GM12864 (cell line): ENCODE measurements at places on chromosomes 7 and 10.

DNA sequence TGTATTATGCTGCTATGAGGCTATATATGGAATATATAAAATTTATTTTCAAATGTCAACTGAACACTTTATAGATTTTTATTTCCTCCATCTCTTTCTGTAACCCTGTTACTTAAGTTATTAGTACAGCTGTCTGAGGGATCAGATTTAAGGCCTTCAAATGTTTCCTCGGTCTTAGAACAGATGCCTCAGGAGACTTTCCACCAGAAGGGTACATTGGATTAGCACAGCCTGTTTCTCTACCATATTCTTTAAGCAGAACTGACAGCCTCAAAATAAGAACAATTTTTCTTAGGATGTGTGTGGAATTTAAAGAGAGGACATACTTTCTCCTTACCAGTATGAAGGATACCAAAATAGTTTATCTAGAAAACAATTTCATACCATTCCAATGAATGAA is 53.0 kb upstream of the HGF start:
- no peak for DNase-seq

DNA sequence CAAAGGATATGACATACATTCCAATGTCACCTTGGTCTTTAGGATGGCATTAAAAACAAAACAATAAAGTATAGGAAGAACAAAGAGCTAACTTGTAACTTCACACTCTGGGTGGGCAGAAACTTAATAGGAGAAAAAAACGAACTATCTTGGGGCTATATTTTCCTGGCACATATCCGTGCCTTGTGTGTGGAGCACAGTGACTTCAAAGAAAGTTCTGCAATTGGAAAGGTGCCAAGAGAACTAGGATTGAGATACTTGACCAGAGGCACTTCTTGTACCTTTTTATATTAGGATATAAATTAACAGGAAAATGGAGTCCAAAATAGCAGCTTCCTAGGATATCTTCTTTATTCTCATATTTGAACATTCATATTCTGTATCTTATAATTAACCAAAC is 148.4 kb downstream of the SEMA3D start:
- no peak for DNase-seq

GRCh38 chr7:98073047-98073446 is 33.6 kb upstream of the LMTK2 start:
- DNase-seq = no peak

GRCh38 chr10:18532881-18533535 is 118.4 kb downstream of the NSUN6 start:
- DNase-seq = no peak

DNA sequence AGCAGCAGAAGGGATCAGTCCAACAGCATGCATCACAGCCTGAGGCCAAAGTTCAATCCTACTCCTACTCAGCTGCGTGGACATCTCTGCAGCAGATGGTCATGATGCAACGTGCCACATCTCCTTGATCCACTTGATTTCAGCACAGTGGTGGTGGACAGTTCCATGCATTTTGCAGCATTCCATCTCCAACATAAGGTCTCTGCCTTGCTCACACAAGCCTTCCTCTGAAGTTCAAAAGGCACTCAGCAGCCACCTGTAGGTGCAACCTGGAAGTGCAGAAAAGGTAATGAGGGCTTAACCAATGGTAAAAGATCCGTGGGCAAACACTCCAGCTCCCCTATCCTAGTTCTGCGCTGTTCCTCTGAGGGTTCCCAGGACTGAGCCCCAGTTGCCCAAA is 57.5 kb upstream of the CHCHD3 start:
- no peak for DNase-seq

- DNase-seq = no peak
These were observed 169.5 kb upstream of the ADCY1 start for GRCh38 chr7:45404622-45405021.

DNA sequence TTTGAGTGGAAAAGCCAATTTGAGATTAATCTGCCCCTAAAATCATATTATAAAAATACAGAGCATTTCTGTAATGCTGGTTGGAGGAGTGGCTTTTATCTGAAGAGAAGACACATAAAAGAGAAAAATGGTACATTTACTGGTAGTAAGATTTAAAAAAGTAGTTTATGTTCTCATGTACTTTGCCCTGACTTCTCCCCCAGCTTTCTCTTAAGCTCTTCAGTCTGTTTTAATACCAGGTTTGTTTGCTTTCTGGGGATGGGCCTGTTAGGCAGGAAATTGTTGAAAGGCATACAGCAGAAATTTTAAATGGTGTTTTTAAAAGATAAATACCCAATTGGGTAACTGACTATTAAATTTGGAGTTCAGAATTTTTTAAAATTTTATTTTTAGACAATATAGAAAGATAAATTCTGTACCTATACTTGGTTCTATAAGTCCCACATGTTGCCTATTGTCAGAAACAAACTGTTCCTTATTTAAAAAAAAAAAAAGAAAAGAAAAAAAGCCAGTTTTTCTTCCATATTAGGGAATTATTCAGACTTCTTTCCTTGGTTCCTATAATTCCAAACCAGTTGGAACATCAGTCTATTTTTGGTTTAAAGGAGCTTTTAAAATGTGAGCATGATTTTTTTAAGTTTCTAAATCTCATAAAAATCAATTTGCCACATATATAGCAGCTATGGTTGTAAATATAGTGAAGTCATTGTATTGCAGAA is 136.6 kb downstream of the ARID5B start:
- DNase-seq = no peak

- no peak for DNase-seq
These were observed 4.6 kb downstream of the CYP3A5 start for GRCh38 chr7:99674995-99675742.

- no peak for DNase-seq
These were observed 55.3 kb downstream of the CSGALNACT2 start for GRCh38 chr10:43193496-43194080.

DNA sequence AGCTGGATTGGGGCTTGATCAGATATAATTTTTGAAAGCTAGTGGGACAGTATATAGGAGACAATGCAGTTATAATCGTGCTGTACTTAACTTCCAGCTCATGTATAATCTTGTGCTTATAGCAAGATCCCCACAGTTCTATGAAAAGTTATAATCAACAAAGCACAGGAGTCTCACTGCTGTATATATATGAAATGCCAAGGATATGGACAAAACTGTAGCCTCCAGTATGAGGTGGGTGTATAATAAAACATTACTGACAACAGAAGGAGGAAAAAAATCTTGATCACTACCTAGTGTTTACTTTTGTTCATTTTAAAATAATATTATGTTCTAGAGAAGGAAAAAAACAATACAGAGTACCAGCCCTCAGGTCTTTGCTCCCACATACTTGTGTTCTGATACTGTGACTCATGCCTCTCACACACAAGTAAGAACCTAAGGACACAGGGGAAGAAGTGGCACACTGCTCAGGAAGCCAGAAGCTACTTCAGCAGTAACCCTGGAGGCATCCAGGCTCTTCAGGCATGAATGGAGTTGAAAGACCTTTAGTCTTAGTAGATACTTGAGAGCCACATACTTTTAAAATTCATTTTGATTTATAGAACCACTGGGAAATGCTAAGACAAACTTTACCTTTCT is 265.7 kb upstream of the IMMP2L start:
- no peak for DNase-seq

GRCh38 chr7:28871631-28872030 is 86.5 kb downstream of the TRIL start:
- DNase-seq = no peak

DNA sequence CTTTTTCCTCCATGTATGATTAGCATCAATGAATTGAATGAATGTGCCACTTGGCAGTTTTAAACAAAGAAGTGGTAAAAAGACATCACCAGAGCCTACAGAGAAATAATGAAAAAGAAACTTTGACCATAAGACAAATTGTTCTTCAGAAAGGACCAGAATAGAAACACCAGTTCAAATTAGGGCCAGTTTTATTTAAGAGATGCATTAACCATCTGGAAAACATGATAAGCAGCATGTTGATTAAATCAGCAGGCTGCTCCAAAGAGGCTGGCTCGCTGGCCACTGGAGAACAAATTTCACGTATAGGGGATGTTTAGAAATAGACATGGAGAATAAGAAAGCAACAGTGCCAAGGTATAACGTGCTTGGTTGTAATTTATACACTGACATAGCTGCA is 242.3 kb upstream of the AOAH start:
- DNase-seq = no peak

- DNase-seq = no peak
These were observed 61.5 kb downstream of the GDI2 start for GRCh38 chr10:5751601-5752253.

DNA sequence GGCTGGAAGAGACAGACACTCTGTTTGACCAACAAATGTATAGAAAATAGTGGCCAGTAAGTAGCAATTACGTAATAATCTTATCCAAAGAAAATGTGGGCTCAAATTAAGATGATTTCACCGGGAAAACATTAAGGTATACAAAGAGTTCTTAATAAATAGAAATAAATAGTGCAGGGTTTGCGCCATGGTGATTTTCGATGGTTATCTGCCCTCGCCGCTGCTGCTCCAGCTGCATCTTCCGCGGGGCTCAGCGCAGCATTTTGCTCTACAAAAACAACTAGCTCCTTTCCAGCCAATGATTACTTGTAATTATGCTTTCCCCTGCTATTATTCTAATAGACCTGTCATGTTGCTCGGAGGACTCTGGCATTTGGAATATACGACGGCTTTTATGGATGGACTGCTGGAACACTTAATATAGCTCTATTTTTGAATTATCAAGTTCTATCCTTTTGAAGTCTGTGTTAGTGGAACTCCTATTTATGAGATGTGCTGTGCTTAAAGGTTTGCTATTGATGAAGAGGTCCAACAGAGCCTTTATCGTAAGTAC is 103.8 kb downstream of the BUB3 start:
- no peak for DNase-seq
